Activated naive CD8-positive, alpha-beta T cell treated with anti-CD3 and anti-CD28 coated beads, Interleukin-2, amount 10 ng/mL, durations not matched to agents 7 days and 5 days (primary cell): ENCODE measurements at places on chromosomes 2 and 18.
A peak's percentile ranks its signal among the peaks of the same experiment; 100 is the strongest.

DNA sequence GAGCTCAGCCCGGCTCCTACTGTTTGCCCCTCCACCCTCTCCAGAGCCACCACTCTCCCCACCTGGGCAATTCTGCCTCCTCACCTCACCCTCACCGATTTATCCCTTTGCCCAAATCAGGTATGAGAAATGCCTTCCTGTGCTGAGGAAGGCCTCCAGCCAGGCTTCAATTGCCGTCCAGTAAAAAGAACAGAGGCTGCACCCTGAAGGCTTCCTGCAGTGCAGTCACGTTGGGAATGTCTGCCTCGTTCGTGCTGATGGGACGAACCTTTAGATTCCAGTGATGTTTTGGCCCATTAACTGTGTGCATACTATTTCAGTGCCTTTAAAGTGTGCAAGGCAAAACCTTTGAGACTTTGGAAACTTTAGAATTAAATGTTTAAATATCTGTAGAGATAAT lies 34.2 kb downstream of the ATP6V1C2 start:
- no peak for DNase-seq

DNA sequence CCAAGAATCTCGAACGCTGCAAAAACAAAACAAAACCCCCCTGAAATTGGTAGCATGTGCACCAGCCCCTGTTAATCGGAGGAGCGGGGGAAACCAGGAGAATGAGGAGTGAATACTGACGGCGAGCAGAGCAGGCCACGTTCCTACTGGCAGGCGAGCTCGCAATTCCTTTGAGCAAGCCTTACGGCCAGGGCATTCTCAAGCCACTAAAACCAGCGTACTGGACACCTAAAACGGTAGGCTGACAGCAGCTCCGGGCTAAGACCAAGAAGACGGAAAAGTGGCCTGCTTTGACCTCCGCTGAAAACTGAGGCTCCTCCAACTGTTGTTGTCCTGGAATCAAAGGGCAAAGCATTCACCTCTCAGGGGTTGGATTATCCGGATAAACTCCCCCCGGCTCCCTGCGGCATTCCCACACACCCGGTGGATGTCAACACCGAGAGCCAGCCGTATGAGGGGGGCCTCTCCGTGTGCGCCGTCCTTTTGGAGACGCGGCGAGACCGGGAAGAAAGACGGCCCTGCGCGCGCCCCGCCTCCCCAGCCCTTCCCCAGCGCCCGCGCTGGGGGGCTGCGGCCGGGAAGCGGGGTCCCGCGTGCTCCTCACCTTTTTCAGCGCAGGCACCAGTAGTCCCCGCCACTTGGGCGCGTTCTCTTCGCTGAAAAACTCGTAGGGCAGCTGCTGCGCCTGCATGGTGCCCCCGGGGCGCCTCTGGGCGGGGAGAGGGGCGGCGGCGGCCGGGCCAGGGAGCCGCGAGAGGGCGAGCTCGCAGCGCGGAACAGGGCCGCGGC lies 925 bp downstream of the SOS1 start:
- peak; percentile 80 for DNase-seq

GRCh38 chr2:127032621-127033020 lies 74.3 kb downstream of the BIN1 start:
- no peak for DNase-seq

- no peak for DNase-seq
Measured at GRCh38 chr2:105611811-105612424, 132.8 kb upstream of the NCK2 start.

DNA sequence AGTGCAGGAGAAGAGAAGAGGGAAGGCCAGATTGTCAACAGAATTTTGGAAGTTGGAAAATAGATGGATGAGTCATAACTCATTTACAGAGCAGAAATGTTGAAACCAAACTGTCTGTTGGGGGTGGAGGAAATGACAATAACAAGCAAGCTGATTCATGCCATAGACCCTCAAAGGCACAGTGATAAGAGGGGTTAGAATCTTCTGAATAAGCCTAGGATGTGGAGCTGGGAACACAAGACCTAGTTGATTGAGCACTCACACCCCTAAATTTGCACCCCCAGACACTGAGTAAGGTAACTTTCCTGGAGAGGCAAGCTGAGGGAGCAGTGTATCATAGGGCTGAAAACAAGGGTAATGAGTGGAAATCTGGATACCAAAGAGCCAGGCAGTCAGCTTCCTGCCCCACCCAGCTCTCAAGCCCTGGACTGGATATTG lies 141.4 kb downstream of the SCG2 start:
- no peak for DNase-seq

DNA sequence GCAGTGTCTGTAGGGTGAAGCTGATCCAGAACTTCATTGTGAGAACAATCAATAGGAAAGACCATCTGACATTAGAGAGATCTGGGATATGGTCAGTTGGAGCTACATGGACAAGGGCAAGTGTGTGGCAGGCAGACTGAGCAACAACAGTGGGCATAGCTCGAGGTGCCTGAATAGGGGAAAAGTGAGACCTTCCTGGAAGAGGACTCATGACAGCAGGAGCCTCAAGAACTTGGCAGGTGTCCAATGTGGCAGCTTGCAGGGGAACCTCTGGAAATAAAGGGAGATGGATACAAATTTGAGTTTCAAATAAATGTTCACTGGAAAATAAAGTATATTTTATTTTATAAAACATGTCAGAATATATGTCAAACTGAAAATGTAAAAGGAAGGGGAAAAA lies 117.9 kb downstream of the TANC1 start:
- no peak for DNase-seq

DNA sequence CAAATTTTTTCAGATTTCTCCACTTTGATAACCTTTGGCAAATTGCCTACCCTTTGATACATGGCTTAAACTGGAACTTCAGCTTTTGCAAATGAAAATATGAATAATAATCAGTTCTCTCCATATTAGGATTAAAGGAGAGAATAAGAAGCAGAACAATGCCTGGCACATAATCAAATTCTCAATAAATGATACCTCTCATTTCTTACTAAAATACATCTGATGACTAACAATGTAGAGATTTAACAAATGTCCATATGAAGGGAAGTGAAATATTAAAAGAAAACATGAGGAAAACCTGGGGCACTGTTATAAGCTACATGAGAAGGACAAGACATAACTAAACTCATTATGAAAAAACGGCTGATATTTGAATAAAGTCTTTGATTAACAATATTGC lies 1103.6 kb downstream of the LRP1B start:
- no peak for DNase-seq

DNA sequence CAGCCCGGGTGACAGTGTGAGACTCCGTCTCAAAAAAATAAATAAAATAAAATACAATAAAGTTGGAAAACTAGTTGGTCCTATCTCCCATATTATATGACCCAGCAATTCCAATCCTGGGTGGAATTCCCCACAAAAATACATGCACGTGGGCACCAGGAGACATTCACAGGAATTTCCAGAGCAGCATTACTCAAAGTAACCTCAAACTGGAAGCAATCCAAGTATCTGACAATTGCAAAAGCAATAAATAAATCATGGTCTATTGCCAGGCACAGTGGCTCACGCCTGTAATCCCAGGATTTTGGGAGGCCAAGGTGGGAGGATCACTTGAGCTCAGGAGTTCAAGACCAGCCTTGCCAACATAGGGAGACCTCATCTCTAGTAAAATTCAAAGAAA lies 101.2 kb upstream of the MAP4K4 start:
- DNase-seq, result no peak

- DNase-seq, result peak; percentile 18
Measured at GRCh38 chr2:233445152-233445830, 91.0 kb downstream of the DGKD start.

GRCh38 chr18:57975805-57976204 lies 68.2 kb upstream of the NEDD4L start:
- no peak for DNase-seq

DNA sequence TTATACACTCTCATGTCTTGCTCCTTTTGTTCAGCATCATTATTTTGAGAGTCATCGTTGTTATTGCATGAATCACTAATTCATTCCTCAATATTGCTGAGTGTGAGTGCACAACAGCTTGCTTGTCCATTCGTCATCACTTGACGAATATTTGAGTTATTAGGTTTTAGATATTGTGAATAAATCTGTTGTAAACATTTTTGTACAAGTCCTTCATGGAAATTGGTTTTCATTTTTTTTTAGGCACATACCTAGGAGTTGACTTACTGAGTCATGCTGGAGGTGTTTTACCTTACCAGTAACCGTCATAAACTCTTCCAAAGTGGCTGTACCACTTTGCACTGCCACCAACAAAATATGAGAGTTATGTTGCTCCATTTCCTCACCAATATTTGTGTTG lies 84.2 kb upstream of the NCK2 start:
- DNase-seq, result no peak

DNA sequence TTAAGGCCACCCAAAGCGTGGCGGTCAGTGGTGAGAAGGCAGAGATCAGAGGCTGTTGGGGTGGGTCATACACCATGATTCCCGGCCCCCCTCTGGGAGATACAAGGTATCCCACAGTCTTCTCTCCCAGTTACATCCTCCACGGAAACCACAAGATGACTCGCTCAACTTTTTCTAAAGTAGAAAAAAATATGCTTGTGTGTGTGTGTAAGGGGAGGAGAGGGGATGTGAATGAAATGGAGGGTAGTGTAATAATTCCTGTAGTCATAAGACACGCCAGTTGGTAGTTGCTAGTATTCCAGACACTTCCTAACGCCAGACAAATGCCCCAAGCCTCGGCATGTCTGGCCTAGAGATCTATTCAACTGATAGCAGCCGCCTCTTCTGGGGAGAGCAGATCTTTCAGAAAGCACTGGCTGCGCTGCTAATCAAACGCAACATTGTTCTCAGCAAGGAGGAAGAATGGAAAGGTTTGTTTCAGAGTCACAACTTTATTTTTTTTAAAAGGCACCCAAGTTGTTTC lies 143.5 kb downstream of the TGIF1 start:
- DNase-seq, result no peak

DNA sequence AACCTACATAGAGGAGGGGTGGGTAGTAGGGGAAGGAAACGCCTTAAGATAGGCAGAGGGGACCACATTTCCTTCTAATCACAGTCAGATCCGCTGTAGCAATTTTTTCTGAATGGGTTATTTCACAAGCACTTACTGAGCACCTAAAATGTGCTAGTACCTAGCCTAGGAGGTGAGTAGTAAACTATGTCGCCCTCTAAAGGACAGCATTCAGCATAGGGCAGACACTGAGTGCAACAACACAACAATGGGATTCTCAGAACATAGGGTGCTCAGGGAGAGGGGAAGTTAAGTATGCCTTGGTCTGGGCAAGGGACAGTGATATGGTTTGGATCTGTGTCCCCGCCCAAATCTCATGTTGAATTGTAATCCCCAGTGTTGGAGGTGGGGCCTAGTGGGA lies 166.1 kb upstream of the RAB6C start:
- DNase-seq, result no peak

DNA sequence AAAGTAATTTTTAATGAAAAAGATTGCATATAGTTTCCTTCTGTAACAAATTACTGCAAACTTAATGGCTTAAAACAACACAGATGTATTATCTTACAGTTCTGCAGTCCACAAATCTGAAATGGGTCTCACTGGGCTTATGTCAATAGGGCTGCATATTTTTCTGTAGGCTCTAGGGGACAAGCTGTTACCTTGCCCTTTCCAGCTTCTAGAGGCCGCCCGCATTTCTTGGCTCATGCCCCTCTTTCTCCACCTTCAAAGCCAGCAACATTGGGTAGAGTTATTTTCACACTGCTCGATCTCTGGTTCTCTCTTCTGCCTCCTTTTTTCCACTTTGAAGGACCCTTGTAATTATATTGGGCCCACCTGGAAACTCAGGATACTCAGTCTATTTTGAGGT lies 16.7 kb downstream of the COPS8 start:
- DNase-seq, result no peak

DNA sequence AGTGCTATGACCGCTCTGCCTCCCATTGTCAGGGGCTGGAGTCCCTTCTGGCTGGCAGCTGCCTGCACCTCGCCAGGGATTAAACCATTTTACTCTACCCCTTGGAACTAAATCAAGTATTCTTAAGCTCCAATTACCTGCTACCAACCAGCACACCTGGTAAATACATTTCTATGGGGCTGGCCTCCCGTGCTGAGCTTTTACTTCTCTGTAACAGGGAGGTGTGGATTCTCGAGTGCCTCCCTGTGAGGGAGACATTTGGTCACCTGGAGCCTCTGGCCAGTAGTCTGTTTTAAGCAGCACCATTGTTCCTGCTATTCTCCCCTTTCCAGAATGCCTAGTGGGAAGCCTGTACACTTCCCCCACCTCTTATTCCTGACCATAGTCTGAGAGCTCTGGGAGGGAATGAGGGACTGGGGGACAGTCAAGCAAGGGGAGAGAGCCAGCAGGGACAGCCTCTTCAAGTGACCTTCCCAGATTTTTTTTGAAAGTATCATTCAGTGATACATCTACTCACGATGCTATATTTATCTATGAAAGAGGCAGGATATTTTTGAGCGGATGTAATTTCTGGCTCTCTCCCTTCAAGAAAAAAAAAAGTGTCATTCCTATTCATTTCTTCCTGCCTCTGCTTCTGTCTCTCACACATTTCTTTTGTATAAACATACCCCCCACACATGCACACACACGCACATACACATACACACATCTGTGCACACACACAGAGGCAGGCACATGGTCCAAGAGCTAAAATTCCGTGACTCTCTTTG lies 112.8 kb downstream of the CAPN13 start:
- DNase-seq, result no peak

- no peak for DNase-seq
Measured at GRCh38 chr2:149858901-149859634, 271.5 kb upstream of the MMADHC start.

DNA sequence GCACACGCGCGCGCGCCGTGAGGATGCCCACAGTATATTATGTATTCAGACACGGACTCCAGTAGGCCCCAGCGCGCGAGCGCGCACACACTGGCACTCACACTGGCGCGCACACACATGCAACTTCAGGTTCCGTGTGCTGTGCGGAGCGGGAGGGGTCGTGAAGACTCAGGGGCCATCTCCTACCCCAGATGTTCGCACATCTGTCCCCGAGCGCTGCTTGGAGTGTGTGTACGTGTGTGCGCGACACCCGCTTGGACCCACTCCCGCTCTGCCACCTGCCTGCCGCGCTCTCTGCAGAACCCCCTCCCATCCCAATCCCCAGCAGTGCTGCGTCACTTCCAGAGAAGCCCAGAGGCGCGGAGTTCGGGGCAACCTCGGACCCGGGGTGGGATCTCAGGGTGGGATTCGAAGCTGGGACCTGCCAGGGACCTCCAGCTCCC lies 2.6 kb downstream of the NRP2 start:
- peak; percentile 39 for DNase-seq

DNA sequence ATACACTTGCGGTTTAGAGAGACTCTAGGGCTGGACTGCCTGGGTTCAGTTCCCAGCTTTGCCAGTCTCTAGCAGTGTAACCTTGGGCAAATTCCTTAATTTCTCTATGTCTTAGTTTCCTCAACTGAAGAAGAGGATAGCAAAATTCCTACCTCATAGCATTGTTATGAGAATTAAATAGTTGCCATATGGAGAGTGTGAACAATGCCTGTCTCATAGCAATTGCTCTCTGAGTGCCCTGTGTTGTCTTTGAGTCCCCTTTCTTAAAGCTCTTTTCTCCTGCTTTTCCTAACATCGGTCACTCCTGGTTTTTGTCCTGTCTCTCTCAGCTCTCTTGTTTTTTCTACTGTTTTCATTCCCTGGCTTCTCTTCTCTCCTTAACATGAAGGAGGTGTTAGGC lies 116.8 kb upstream of the ALPP start:
- no peak for DNase-seq

- DNase-seq, result no peak
Measured at GRCh38 chr2:54052825-54053718, 62.3 kb upstream of the ACYP2 start.

- no peak for DNase-seq
Measured at GRCh38 chr2:241289053-241289452, 26.4 kb downstream of the HDLBP start.
